Spinal cord (tissue), 10 donors: ENCODE measurements at places on chromosomes 6 and 20.

GRCh38 chr6:37517411-37517812 lies 17.7 kb upstream of the CCDC167 start:
- peak overlapping the region; percentile 88 for H3K27ac ChIP-seq
- no peak for DNase-seq
- H3K4me1 ChIP-seq = peaks cover 55% of the 10 kb centered on the region

- H3K27me3 ChIP-seq = peaks cover 4% of the 10 kb centered on the region
- DNase-seq = no peak
- H3K36me3 ChIP-seq = peaks cover 10% of the 10 kb centered on the region
- no peak overlapping the region for H3K4me3 ChIP-seq
- no peak overlapping the region for H3K27ac ChIP-seq
- H3K4me1 ChIP-seq = peaks cover 14% of the 10 kb centered on the region
Observed at GRCh38 chr20:62723768-62724450, 15.3 kb downstream of the NTSR1 start.

- DNase-seq = no peak
- no peaks in the 10 kb centered on the region for H3K36me3 ChIP-seq
- peaks cover 3% of the 10 kb centered on the region for H3K4me1 ChIP-seq
- H3K27me3 ChIP-seq = no peaks in the 10 kb centered on the region
- H3K27ac ChIP-seq = no peak overlapping the region
Observed at GRCh38 chr6:12903246-12903645, 186.7 kb downstream of the PHACTR1 start.

DNA sequence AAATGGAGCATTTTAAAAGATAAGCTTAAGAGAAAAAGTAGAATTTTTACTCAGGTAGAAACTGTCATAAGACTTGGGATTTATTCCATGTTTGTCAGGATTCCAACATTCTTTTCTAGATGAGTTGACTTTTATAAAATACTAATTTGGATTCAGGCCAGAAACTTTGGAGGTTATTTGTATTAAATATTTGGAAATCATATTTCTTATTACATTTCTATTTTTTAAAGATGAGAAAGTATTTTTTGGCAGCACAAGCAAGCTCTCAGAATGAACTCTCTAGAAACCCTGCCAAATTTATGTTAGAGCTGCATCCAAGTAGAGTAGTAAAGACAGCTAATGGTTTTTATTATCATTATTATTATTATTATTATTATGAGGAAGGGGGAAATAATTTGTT lies 1014.9 kb upstream of the GJE1 start:
- H3K27ac ChIP-seq = no peak overlapping the region
- H3K4me1 ChIP-seq = no peaks in the 10 kb centered on the region
- no peak for DNase-seq
- H3K4me3 ChIP-seq = no peak overlapping the region
- H3K36me3 ChIP-seq = no peaks in the 10 kb centered on the region
- H3K27me3 ChIP-seq = no peaks in the 10 kb centered on the region

GRCh38 chr6:25585225-25585624 lies 66.8 kb upstream of the SCGN start:
- no peak for DNase-seq
- H3K27me3 ChIP-seq = no peaks in the 10 kb centered on the region
- H3K36me3 ChIP-seq = peaks cover 5% of the 10 kb centered on the region
- H3K4me1 ChIP-seq = no peaks in the 10 kb centered on the region

- H3K4me1 ChIP-seq = peaks cover 12% of the 10 kb centered on the region
- no peak for DNase-seq
- H3K36me3 ChIP-seq = no peaks in the 10 kb centered on the region
- H3K27ac ChIP-seq = peak overlapping the region; percentile 40
- peak overlapping the region; percentile 49 for H3K4me3 ChIP-seq
Observed at GRCh38 chr6:131951576-131952230, 531 bp upstream of the CCN2 start.

DNA sequence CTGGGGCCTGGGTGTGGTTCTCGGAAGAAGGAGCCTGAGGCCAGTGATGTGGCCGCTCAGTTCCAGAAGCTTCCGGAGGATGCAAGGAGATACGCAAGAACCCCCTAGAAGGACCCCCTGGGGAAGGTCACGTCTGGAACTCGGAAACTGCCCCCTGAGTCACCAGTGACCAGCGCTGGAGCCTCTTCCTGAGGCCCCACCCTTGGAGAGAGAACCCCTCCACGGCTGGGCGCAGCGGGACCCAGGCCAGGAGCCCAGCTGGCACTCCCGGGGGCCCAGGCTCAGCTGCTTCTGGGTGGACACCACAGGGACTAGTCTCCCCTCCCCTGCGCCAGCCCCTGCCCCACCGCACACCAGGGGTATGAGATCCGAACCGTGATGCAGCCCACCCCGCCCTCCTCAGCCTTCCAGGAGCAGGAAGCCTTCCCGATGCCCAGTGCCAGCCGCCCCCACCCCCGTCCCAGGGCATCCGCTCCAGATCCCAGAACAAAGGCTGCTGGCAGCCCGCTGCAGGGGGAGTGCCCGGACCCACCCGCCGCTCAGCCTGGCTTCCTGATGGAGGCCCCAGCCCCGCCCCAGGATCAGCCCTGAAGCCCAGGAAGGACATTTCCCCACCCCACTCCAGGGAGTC lies 7.5 kb downstream of the LAMA5 start:
- peak overlapping the region; percentile 57 for H3K27ac ChIP-seq
- no peak for DNase-seq
- H3K27me3 ChIP-seq = no peaks in the 10 kb centered on the region
- no peak overlapping the region for H3K4me3 ChIP-seq

GRCh38 chr20:5786930-5787795 lies 37.0 kb downstream of the SHLD1 start:
- DNase-seq = no peak
- H3K36me3 ChIP-seq = peaks cover 4% of the 10 kb centered on the region
- H3K27me3 ChIP-seq = no peaks in the 10 kb centered on the region
- H3K27ac ChIP-seq = peak overlapping the region; percentile 16
- no peak overlapping the region for H3K4me3 ChIP-seq

DNA sequence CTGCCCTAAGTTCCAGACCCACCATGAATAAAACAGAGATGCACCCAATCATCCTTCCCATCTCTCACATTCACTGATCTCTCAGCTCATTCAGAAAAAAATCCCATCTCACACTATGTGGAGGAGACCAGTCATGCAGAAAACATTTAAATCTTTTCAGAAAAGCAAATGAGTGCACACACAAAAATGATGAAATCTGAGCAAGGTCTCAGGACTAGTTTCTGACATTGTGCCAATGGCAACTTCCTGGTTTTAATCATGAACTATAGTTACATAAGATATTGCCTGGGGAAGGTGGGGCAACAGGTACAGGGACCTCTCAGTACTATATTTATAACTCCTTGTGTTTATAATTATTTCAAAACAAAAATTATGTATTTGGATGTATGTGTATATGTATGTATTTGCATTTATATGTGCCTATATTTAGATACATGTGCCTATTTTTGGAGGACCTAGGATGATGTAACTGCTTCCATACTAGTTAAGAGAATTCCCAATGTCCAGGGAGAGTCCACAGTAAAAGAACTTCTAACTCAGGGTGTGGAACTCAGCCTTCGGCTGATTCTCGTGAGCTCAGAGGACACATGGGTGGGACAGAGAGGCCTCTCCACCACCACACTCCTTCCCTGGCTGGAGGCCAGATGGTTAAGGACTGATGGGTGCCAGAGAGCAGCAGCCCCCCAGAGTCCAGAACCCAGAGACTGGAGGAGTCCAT lies 71.7 kb upstream of the MAP3K4 start:
- H3K4me3 ChIP-seq = no peak overlapping the region

DNA sequence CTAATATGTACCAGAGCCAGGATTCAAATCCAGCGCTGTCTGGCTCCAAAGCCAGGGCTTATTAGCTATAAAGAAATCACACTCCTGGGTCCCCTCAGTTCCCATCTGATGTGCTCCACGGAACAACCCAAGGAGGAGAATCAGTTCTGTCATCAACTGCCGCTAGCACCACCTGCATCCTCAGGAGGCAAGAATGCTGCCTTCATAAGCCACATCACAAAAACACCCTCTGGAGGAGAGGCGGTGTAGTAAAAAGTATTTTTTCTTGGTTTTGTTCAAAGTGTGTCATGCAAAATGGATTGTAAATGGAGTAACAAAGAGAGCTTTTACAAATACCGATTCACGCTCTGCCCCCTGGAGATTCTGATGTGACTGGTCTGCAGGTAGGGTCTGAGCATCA lies 57.1 kb downstream of the TNFRSF21 start:
- H3K4me1 ChIP-seq = peaks cover 3% of the 10 kb centered on the region
- H3K36me3 ChIP-seq = peaks cover 4% of the 10 kb centered on the region
- no peak overlapping the region for H3K27ac ChIP-seq
- no peak overlapping the region for H3K4me3 ChIP-seq

DNA sequence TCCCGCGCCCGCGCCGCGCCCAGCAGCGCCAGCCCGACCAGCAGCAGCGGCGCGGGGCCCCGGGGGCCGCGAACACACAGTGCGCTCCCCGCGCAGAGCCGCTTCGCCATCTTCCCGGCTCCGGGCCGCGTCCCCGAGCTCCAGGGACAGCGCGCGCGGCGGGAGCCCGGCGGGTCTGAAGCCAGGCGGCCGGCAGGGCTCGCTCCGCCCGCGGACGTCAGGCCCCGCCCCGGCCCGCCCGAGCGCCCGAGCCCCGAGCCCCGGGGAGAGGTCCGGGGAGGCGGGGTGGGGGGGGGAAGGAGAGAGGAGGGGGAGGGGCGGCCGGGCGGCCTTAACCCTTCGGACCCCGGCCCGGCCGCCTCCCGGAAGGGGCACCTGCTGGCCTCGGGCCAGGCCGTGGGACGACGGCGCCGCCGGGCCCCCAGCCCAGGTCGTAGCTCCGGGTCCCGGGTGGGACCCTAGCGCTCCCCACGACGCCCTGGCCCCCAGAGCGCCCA lies at the start of gene LAMA5:
Gene LAMA5, minus strand, starts transcription at position 177 of the 497 bp plus-strand sequence. Its CDS starts 67 bp downstream, at position 110.
- peaks cover 86% of the 10 kb centered on the region for H3K4me1 ChIP-seq
- H3K4me3 ChIP-seq = peak within 1 kb of the TSS; percentile 46
- H3K27me3 ChIP-seq = peaks cover 5% of the 10 kb centered on the region
- peaks cover 30% of the 10 kb centered on the region for H3K36me3 ChIP-seq
- DNase-seq = no peak

GRCh38 chr6:142631517-142632385 lies 313.2 kb downstream of the HIVEP2 start:
- no peaks in the 10 kb centered on the region for H3K27me3 ChIP-seq
- no peaks in the 10 kb centered on the region for H3K36me3 ChIP-seq
- DNase-seq = no peak
- no peaks in the 10 kb centered on the region for H3K4me1 ChIP-seq
- no peak overlapping the region for H3K4me3 ChIP-seq

- no peaks in the 10 kb centered on the region for H3K36me3 ChIP-seq
- no peak for DNase-seq
- peak overlapping the region; percentile 4 for H3K4me3 ChIP-seq
- peaks cover 11% of the 10 kb centered on the region for H3K4me1 ChIP-seq
- no peaks in the 10 kb centered on the region for H3K27me3 ChIP-seq
Observed at GRCh38 chr6:136524339-136524935, 25.8 kb downstream of the MAP7 start.

DNA sequence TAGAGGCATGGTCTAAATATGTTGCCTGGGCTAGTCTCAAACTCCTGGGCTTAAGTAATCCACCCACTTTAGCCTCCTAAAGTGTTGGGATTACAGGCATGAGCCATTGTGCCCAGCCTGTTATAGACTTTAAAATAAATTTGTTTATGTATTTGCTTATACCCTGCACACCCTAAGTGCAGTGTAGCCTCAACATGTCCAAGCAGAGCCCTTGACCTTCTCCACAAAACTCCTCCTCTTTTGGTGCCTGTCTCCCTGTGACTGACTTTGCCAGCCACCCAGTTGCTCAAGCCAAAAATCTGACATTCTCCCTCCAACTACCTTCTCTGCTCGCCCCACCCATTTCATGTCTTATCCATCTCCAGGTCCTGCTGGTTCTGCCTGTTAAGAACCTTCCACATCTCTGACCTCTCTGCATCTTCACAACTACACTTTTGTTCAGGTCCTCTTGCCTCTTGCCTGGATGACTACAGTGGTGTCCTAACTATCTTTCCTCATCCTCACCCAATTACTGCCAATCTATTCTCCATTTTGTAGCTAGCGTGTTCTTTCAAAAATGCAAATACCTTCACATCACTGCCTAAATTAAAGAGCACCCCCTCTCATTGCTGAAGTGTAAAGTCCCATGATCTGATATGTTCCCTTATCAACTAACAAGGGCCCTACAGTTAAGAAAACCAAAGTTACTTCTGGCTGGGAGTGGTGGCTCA lies 11.2 kb upstream of the KIFC1 start:
- H3K4me3 ChIP-seq = no peak overlapping the region
- H3K27ac ChIP-seq = no peak overlapping the region

DNA sequence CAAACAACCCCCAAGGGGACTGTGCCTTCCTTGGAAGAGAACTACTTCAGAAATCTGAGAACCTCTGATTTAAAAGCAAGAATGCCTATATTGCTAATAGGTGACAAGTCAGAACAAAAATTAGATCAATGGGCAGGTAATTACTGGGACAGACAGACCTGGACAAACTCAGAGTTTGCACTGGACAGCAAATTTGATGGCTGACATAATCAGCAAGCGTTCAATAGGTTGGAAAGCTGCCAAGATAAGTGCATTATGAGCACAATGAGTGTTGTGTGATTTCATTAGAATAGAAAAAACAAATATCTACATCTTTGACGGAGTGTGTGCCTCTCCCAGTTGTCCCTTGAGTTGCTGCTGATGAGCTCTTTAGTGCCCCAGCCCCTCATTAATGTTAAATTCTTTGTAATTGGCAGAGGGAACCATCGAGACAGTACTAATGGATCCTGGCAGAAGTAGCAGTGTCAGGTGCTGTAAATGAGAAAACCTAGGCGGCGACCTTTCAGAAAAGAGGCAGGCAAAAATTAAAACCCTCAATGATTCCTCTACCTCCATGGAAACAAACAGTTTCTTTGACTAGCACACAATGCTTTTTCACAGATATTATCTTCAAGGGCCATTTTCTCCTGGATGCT lies 116.5 kb upstream of the COL21A1 start:
- peak; percentile 44 for DNase-seq
- no peak overlapping the region for H3K27ac ChIP-seq
- H3K36me3 ChIP-seq = no peaks in the 10 kb centered on the region
- H3K4me1 ChIP-seq = no peaks in the 10 kb centered on the region
- H3K4me3 ChIP-seq = no peak overlapping the region
- H3K27me3 ChIP-seq = no peaks in the 10 kb centered on the region

- H3K4me1 ChIP-seq = peaks cover 13% of the 10 kb centered on the region
- no peak overlapping the region for H3K4me3 ChIP-seq
- H3K27ac ChIP-seq = peak overlapping the region; percentile 34
- no peaks in the 10 kb centered on the region for H3K36me3 ChIP-seq
- no peaks in the 10 kb centered on the region for H3K27me3 ChIP-seq
Observed at GRCh38 chr6:53943395-53943794, 148.6 kb downstream of the LRRC1 start.

- peak overlapping the region; percentile 65 for H3K27ac ChIP-seq
- H3K36me3 ChIP-seq = no peaks in the 10 kb centered on the region
- DNase-seq = no peak
Observed at GRCh38 chr6:155313602-155314091, 637 bp downstream of the TFB1M start.

- no peaks in the 10 kb centered on the region for H3K27me3 ChIP-seq
- no peak for DNase-seq
- no peak overlapping the region for H3K27ac ChIP-seq
- H3K4me3 ChIP-seq = no peak overlapping the region
Observed at GRCh38 chr6:36064770-36065396, 37.3 kb downstream of the MAPK14 start.
